Activated CD4-positive, alpha-beta T cell treated with anti-CD3 and anti-CD28 coated beads, Interleukin-10, Interleukin-2, amounts not matched to agents 100 ng/mL and 50 ng/mL, durations not matched to agents 16 hours and 8 hours (primary cell): ENCODE measurements at places on chromosomes 5 and 9.

GRCh38 chr5:73215531-73215890, 42.5 kb downstream of the TMEM174 start:
- DNase-seq = no peak

DNA sequence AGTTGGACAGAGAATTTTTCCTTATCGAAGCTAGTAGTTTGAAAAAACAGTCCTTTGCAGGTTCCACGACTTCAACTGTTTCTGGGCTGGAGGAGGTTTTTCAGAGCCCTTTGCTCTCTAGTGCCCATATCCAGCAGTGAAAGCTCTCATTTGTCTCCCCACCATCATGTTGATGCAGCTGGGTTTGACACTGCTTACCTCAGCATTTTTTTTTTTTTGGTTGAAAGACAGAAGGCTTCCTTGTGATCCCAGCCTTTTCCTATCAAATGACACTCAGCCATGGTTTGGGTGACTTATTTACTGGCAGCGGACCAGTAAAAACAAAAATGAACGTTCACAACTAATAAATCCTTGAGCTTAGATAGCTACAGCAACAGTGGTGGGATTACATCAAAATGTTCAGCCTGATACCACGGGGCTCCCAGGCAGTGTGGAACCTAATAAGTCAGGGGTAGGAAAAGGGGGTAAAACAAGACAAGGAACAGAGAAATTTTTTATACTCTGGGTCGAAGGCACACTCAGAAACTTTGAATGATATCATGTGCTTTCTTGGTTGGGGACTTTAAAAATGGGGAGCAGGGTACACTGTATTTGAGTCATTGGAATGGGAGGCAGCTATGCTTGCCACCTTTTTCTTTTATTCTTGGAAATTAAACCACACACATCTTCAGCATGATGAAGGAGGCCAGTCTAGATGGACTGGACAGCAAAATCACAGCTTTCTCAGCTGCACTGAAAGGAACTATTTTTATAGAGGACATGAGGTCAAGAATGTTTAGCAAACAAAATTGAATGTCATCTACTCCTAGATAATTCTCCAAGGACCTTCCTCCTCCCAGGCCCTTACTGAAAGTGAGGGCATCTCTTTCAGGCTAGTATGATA, 308.9 kb upstream of the MPDZ start:
- no peak for DNase-seq

DNA sequence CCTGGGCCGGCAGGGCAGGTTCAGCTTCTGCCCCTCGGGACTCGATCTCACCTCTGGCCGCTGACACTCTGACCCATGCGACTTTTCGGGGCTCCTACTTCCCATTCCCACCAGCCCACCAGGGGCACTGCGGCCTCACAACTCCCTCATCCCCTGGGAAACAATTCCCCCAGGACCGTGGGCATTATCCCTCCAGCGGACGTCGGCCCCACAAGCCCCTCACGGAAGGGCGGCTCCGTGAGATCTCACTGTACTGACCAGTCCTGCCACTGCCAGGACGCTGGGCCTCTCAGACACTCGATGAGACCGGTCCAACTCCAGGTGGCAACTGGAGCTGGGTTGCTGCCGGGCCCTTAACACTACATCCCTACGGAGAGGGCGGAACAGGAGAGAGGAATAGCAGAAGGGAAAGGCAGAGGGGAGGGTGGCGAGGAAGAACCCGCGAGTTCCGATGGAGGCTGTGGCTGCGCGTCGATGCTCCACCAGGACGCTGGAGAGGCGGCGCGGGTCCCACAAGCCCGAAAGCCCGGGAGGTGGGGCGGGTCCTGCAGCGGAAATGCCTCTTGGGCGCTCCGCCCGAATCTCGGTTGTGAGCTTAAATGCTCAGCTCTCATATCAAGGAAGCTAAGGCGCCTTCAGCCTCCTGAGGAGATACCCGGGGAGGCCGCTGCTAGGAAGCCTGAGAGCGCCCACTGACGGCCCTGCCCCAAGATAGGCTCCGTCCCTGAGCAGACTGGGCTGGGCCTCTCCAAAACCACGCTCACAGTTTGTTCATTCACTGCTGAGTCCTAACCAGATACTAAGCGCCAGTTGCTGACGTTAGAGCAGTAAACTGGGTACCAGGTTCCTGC, 36.3 kb downstream of the VCP start:
- DNase-seq = peak; percentile 69

GRCh38 chr9:26863074-26863473, 29.5 kb downstream of the CAAP1 start:
- no peak for DNase-seq

DNA sequence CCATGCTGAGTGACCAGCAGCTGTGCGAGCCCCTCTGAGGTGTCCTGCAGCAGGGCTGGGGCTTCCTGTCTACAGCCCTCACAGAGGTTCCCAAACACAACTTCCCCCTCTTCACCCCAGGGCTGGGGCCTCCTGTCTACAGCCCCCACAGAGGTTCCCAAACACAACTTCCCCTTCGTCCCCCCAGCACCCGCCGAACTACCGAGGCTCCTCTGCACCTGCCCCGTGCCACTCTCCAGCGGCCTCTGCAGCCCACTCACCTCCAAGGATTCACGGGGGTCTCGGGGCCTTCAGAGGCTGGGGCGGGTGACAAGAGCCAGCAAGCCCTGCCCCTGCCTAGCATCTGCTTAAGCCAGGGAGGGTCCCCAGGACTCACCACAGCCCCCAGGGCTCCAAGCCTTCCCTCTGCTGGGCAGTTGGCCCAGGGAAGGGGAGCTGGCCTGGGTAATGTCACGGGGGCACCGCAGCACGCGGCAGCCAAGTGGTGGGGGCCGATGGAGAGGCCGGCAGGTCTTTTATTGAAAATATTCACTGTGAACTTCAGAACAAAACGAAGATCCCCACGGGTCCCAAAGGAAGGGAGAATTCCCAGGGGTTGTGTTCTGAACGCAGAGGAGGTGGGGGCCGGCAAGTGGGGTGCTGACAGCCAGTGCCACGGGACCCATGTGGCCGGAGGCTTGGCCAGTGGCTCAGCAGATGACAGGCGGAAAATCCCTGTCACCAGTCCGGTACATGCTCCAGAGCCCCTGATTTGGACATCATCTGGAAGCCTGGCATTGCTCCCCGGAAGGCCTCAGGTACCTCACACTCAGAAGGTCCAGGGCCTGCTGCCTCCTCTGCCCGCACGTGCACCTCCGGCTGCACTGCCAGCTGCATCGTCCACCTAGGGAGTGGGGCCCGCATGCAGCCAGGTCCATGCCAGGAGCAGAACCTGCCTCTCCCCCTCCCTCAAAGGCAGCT, 125.3 kb downstream of the ADAMTS2 start:
- no peak for DNase-seq

GRCh38 chr5:78320401-78320800, 25.9 kb upstream of the AP3B1 start:
- no peak for DNase-seq

- DNase-seq = no peak
These were observed 5.8 kb downstream of the TRAF1 start for GRCh38 chr9:120920806-120921178.
